ENCODE measurements at places on chromosomes 16 and 17. TPM values are rescaled to one million over a fixed set of nuclear protein-coding genes. Genes with fewer than 3 reads are reported as not detected.

Gene CPNE7
- 12.9 TPM for total RNA-seq

- H3K4me3 ChIP-seq: peak overlapping the region; percentile 73
- peaks cover 65% of the 10 kb centered on the region for H3K4me1 ChIP-seq
- H3K27me3 ChIP-seq: no peaks in the 10 kb centered on the region
- no peaks in the 10 kb centered on the region for H3K36me3 ChIP-seq
These were observed 1.6 kb downstream of the CAPN15 start for GRCh38 chr16:529012-529575.

GRCh38 chr17:59107306-59107670 is 608 bp upstream of the TRIM37 start:
- H3K36me3 ChIP-seq: no peaks in the 10 kb centered on the region
- no peak for DNase-seq
- H3K27ac ChIP-seq: peak overlapping the region; percentile 87
- peak overlapping the region; percentile 93 for H3K4me3 ChIP-seq

Gene EXOC3L1
- total RNA-seq: 0.45 TPM

Gene KRTAP3-2
- total RNA-seq: 8.0 TPM

DNA sequence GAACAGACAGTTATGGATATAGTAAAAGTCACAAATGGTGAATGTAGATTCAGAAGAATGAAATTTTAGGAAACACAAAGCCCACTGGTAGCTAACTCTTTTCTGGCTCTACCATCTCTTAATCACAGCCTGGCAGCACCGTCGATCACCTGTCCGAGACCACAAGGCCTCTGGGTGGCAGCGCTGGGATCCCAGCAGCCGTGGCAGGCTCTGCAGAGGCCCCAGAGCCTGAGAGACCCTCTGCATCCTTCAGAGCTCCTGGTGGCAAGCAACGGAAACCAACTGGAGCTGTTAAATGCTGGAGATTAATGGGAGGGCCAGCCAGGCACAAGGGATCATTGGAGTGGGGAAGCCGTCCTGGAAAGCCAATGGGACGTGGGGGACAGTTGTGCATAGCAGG is 26.3 kb downstream of the LAT start:
- no peak overlapping the region for H3K27ac ChIP-seq
- no peaks in the 10 kb centered on the region for H3K36me3 ChIP-seq
- DNase-seq: no peak
- no peaks in the 10 kb centered on the region for H3K27me3 ChIP-seq
- H3K4me3 ChIP-seq: no peak overlapping the region

DNA sequence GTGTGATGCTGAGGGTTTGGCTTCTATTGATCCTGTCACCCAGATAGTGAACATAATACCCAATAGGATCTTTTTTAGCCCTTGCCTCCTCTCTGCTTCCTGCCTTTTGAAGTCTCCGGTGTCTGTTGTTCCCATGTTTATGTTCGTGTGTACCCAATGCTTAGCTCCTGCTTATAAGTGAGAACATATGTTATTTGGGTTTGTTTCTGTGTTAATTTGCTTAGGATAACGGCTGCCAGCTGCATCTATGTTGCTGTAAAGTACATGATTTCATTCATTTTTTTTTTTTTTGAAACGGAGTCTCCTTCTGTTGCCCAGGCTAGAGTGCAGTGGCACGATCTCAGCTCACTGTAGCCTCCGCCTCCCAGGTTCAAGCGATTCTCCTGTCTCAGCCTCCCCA is 23.0 kb downstream of the DUS2 start:
- H3K36me3 ChIP-seq: peaks cover 27% of the 10 kb centered on the region
- no peaks in the 10 kb centered on the region for H3K27me3 ChIP-seq
- no peaks in the 10 kb centered on the region for H3K4me1 ChIP-seq
- no peak for DNase-seq

Gene TEX19
- total RNA-seq: not detected

DNA sequence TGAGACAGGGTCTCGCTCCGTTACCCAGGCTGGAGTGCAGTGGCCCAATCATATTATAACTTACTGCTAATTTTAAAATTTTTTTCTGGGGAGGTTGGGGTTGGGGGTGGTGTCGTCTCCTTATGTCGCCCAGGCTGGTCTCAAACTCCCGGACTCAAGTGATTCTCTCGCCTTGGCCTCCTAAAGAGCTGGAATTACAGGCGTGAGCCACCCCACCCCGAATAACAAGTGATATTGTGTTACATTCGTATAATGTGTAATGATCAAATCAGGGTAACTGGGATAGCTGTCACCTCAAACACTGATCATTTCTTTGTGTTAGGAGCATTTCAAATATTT is 16.2 kb upstream of the KPNA2 start:
- no peaks in the 10 kb centered on the region for H3K36me3 ChIP-seq
- DNase-seq: no peak
- peaks cover 8% of the 10 kb centered on the region for H3K4me1 ChIP-seq

- no peaks in the 10 kb centered on the region for H3K4me1 ChIP-seq
- H3K36me3 ChIP-seq: no peaks in the 10 kb centered on the region
- H3K4me3 ChIP-seq: no peak overlapping the region
- no peak for DNase-seq
- no peak overlapping the region for H3K27ac ChIP-seq
- H3K27me3 ChIP-seq: no peaks in the 10 kb centered on the region
These were observed 170.0 kb downstream of the C16orf78 start for GRCh38 chr16:49543631-49543946.

DNA sequence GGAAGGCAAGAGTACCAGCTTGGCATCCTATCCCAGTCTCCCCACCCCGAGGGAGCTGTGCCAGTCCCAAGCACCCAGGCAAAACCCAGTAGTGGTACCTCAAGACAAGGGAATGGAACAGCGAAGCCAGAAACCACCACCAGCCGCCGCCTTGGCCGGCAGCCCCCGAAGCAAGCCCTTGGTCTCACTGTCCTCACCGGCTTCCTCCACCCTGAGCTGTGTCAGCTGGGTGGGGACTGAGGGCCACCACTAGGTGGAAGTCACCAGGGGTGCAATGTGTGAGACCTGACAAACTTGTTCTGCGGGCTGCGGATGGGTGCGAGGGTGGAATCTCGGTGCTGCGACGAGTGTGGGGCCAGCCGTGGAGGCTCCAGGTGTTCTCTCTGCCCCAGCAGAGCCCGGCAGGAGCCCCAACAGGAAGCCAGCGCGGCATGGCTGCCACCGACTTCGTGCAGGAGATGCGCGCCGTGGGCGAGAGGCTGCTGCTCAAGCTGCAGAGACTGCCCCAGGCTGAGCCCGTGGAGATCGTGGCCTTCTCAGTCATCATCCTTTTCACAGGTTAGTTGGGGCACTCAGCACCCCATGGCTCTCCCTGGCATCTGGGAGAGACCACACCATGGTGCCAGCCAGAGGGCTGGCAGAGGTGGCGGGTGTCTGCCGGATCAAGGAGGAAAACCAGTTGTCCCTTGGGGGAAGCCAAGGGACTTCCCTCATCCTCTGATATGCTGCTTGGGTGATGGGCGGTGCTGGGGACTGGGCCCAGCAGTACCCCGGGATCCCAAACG is 6.7 kb downstream of the SMIM5 start:
- no peaks in the 10 kb centered on the region for H3K27me3 ChIP-seq
- peaks cover 53% of the 10 kb centered on the region for H3K4me1 ChIP-seq
- no peaks in the 10 kb centered on the region for H3K36me3 ChIP-seq
- H3K4me3 ChIP-seq: peak overlapping the region; percentile 26
- peak overlapping the region; percentile 77 for H3K27ac ChIP-seq
- DNase-seq: no peak

GRCh38 chr17:67055811-67056745 is 11.7 kb downstream of the CACNG1 start:
- no peak for DNase-seq
- H3K27me3 ChIP-seq: no peaks in the 10 kb centered on the region
- no peaks in the 10 kb centered on the region for H3K36me3 ChIP-seq
- H3K4me3 ChIP-seq: no peak overlapping the region

- no peak overlapping the region for H3K4me3 ChIP-seq
- peaks cover 16% of the 10 kb centered on the region for H3K4me1 ChIP-seq
- no peak overlapping the region for H3K27ac ChIP-seq
- no peak for DNase-seq
- no peaks in the 10 kb centered on the region for H3K36me3 ChIP-seq
These were observed 77.4 kb downstream of the CDH13 start for GRCh38 chr16:82703871-82704768.

Gene PPL
- 364 TPM for total RNA-seq

- peaks cover 26% of the 10 kb centered on the region for H3K4me1 ChIP-seq
- H3K36me3 ChIP-seq: peaks cover 25% of the 10 kb centered on the region
- no peak overlapping the region for H3K27ac ChIP-seq
- no peaks in the 10 kb centered on the region for H3K27me3 ChIP-seq
These were observed 19.8 kb downstream of the IL4R start for GRCh38 chr16:27333549-27333948.

DNA sequence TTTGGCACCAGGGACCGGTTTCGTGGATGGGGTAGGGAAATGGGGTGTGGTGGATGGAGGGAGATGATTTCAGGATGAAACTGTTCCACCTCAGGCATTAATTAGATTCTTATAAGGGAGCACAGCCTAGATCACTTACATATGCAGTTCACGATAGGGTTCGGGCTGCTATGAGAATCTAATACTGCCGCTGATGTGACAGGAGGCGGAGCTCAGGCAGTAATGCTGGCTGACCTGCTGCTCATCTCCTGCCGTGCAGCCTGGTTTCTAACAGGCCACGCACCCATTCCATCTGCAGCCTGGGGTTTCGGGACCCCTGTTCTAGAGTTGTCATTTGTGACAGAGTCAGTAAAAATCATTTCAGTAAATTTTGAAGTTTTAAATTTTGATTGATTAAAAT is 99.7 kb downstream of the CHD9 start:
- peaks cover 25% of the 10 kb centered on the region for H3K4me1 ChIP-seq
- H3K27me3 ChIP-seq: no peaks in the 10 kb centered on the region
- H3K36me3 ChIP-seq: peaks cover 18% of the 10 kb centered on the region

- H3K36me3 ChIP-seq: no peaks in the 10 kb centered on the region
- no peak overlapping the region for H3K4me3 ChIP-seq
- no peak overlapping the region for H3K27ac ChIP-seq
- H3K4me1 ChIP-seq: no peaks in the 10 kb centered on the region
- DNase-seq: no peak
- no peaks in the 10 kb centered on the region for H3K27me3 ChIP-seq
These were observed 46.1 kb upstream of the MTMR4 start for GRCh38 chr17:58560511-58560910.

- H3K27me3 ChIP-seq: no peaks in the 10 kb centered on the region
- H3K36me3 ChIP-seq: no peaks in the 10 kb centered on the region
- no peak for DNase-seq
- H3K27ac ChIP-seq: no peak overlapping the region
- H3K4me3 ChIP-seq: no peak overlapping the region
These were observed 83.8 kb downstream of the CDH11 start for GRCh38 chr16:65038100-65038499.

Gene HBA1
- total RNA-seq: 265 TPM

DNA sequence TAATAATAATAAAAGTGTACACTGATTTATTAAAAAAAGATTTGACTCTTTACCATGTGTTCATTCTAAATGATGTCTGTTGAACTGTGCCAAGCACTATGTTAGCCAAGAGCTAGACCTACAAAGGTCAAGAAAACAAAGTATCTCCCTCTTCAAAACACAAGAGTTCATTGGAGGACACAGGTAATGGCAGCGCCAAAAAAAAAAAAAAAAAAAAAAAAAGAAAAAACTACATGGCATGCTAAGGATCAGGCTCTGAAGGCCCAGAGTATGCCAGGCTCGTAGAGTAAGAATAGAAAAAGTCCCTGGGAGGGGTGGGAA is 35.2 kb downstream of the CYTH1 start:
- no peaks in the 10 kb centered on the region for H3K27me3 ChIP-seq
- no peaks in the 10 kb centered on the region for H3K36me3 ChIP-seq
- peak overlapping the region; percentile 76 for H3K27ac ChIP-seq

- DNase-seq: no peak
- no peak overlapping the region for H3K27ac ChIP-seq
- H3K36me3 ChIP-seq: peaks cover 99% of the 10 kb centered on the region
- H3K4me1 ChIP-seq: no peaks in the 10 kb centered on the region
These were observed 86.7 kb upstream of the ATP2A3 start for GRCh38 chr17:4050971-4051370.

- no peak overlapping the region for H3K27ac ChIP-seq
- H3K27me3 ChIP-seq: peaks cover 73% of the 10 kb centered on the region
- no peaks in the 10 kb centered on the region for H3K4me1 ChIP-seq
- DNase-seq: no peak
- no peak overlapping the region for H3K4me3 ChIP-seq
These were observed 41.6 kb downstream of the SNX11 start for GRCh38 chr17:48148854-48149786.
